ENCODE measurements at places on chromosomes 11 and 22. TPM values are rescaled to one million over a fixed set of nuclear protein-coding genes. Genes with fewer than 3 reads are reported as not detected.

GRCh38 chr11:91230647-91231046, 994.0 kb upstream of the FAT3 start:
- DNase-seq: no peak

DNA sequence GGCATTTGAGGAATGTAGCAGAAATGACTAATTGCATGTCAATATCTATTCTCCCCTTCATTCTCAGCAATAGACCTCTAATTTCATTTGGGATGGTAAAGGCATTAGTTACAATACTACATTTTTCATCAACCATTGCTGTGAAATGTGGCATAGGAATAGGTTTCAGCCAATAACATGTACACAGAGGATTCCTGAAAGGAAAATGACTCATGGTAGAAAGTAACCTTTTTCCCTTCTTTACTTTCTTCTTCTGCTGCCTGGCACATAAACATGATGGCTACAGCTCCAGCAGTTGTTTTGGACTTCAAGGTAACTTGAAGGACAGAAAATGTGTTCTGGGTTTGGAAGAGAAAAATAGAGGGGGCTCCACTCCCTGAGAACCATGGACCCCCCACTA, 231.8 kb upstream of the CTSC start:
- DNase-seq: no peak

GRCh38 chr11:123594188-123594901, 60.1 kb downstream of the SCN3B start:
- DNase-seq: no peak

Gene MUC5AC
- polyA plus RNA-seq: 0.02 TPM

Gene ART1
- polyA plus RNA-seq: not detected
